ENCODE measurements at places on chromosomes 5 and 9.

DNA sequence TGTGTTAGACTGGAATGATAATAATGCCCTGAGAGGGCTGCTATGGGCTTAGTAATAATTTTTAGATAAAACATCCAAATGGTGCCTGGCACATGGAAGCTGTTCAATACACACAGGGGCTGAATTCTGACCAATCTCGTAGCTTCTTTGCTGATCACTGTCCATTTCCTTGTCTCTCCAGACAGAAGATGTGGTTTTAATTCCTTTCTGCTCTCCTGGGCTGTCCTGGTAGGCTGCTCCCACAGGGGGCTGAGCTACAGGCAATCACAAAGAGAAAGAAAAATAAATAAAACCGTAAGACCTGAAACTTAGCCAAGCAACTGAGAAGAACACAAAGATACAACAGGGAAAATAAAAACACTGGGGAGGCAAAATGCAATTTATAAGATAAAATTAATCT, 136.5 kb downstream of the CDK5RAP2 start:
- no peak for DNase-seq

DNA sequence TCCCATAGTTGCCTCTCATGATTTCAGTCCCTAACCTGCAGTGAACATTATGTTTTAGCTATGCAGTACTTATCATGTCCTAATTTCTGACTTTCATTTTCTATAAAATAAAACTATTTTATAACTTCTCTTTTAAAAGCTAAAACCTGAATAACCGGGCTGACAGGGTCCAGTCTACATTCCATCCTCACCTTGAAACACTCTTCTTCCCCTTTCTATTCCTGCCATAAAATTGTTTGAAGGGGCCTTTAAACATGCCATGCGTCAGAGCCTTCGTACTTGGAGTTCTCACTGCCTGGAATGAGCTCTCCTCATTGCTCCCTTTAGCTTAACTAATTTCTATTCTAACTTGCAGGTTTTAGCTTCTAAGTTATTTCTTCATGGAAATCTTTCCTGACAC, 143.0 kb upstream of the PRLR start:
- DNase-seq: no peak

DNA sequence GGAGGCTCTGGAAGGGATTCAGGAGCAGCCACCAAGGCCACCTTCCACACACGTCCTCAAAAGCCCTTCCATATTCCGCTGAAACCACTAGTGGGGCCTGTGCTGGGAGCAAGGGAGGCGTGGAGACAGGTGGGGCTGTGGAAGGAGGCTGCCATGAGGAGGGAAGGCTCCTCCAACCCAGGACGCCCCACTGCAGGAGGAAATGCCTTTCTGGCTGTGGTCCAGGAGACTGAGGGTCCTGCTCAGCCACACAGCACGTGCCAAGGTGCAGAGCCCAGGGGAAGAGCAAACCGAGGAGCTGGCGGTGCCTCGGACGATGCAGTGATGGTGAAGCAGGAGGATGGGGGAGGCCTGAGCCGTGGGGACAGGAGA, 49.5 kb downstream of the ADAMTS2 start:
- no peak for DNase-seq

DNA sequence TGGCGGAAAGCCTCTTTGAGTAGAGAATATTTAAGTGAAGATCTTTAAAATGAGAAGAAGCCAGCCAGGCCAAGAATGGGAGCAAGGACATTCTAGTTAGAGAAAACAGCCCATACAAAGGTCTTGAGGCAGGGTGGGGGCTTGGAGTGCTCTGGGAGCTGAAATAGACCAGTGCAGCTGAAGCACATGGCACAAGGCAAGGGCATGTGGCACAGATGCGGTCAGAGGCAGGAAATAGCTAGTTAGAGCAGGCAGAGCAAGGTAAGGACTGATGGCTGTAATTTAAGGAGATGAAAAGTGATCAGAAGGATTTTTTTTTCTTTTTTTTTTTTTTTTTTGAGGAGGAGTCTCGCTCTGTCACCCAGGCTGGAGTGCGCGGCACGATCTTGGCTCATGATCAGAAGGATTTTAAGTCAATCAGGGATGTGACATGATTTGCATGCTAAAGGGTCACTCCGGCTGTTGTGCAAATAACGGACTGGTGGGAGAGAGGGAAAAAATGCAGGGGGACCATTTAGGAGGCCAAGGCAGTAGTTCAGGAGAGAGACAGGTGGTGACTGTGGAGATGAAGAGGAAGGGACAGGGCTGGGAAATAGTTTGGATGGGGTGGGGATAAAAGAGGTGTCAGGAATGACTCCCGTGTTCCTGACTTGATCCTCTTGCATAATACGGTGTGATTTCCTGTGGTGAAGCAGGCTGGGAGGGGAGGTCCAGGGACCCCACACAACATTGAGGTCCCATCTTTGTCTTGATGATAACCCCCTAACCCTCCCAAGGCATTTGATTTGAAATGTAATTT, 207.6 kb downstream of the HSPA4 start:
- DNase-seq: no peak

DNA sequence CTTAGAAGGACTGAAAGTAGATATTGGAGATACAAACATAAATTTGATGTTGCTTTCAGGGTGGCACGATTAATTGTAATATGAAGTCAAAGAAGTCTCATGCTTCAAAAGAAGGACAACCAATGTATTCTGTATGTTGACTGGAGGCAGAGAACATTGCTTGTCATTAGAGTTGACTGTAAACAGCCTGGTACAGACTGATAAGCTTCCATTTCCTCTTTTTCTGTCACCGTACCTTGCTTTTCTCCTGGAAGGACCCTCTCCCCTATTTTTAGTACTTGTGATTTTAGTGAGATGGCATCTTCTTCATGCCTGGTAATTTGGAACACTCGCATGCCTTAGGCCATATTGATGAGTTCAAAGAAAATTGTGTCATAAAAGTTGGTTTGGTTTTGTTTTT, 809.4 kb downstream of the PRELID2 start:
- no peak for DNase-seq

Data from NCI-H526 (cell line).